Stimulated activated CD8-positive, alpha-beta memory T cell treated with anti-CD3 and anti-CD28 coated beads, Interleukin-4, amount 100 ng/mL, for 4 hours (primary cell): ENCODE measurements at places on chromosomes 4 and X.

DNA sequence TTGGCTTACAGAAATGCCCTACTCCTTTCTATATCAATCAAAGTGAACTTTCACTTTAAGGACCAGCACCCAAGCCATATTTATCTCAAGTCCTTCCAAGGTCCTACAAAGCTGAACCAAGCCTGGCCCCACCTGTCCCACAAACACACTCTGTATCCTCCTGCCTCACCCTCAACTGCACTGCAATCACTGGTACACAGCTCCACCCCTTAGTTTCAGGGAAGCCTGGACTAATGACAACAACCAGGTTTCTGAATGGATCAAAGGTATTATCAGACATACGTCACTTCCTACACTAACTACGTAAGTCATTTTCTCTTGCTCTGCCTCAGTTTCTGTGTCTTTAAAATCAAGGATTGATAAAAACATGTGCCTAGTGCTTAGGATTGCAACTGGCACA lies 205.6 kb upstream of the HS3ST1 start:
- DNase-seq: no peak

- no peak for DNase-seq
Observed at GRCh38 chr4:5796976-5797375, 86.0 kb downstream of the EVC start.

GRCh38 chrX:119809185-119809666 lies 17.8 kb upstream of the RPL39 start:
- no peak for DNase-seq

DNA sequence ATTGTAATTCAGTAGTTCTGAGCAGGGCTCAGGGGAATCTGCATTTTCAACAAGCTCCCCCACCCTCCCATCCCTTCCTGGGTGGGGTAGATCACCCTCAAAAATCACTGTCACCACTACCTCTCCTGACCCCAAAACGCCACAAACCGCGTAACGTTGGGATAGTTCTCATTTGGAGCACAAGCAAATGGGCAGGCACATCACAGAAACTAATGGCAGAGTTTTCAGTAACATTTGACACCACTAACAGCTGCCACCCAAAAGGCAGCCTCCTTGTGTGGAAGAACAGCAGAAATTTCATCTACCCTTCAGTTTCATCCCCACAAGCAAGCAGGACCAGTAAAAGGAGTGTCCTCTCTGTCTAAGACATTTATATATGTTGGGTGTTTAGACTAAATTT lies 132.7 kb downstream of the PALLD start:
- DNase-seq: no peak

GRCh38 chr4:25367004-25367621 lies 9.9 kb upstream of the ANAPC4 start:
- no peak for DNase-seq

DNA sequence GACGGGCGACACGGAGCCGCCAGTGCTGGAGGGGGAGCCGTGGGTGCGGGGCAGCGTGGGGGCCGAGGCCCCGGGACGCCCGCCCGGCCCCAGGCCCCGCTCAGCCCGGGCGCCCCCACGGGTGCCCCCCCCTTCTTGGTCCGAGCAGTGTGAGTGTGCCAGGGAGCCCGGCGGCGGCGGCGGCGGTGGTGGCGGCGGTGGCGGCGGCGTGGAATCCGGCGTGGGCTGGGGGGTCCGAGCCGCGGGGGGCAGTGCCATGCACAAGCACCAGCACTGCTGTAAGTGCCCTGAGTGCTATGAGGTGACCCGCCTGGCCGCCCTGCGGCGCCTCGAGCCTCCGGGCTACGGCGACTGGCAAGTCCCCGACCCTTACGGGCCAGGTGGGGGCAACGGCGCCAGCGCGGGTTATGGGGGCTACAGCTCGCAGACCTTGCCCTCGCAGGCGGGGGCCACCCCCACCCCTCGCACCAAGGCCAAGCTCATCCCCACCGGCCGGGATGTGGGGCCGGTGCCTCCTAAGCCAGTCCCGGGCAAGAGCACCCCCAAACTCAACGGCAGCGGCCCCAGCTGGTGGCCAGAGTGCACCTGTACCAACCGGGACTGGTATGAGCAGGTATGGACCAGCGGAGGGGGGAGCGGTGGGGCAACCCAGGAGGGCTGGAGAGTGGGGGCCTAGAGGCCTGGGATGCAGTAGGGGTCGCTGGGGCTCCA lies 466 bp downstream of the DLG3 start:
- no peak for DNase-seq

- DNase-seq: no peak
Observed at GRCh38 chr4:1797861-1798579, 4.9 kb downstream of the FGFR3 start.

GRCh38 chrX:43677993-43678392 lies 21.9 kb downstream of the MAOA start:
- DNase-seq: no peak

DNA sequence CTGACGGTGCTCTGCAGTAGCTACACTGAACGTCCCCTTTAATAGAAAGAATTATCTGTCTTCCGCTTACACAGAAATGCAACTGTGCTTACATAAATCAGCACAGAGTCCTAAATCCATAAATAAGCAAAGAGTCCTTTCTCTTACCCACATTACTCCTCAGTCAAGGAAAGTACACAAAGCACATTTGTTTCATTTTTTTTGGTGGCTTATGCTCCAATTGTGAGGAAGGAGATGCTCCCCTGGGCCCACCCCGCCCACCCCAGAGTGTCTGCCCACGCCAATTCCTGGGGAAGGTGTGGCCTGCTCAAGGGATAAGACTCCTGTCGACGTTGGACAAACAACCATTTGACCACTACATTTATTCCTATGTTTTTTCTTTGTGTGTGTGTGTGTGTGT lies 53.8 kb downstream of the CPLX1 start:
- no peak for DNase-seq

DNA sequence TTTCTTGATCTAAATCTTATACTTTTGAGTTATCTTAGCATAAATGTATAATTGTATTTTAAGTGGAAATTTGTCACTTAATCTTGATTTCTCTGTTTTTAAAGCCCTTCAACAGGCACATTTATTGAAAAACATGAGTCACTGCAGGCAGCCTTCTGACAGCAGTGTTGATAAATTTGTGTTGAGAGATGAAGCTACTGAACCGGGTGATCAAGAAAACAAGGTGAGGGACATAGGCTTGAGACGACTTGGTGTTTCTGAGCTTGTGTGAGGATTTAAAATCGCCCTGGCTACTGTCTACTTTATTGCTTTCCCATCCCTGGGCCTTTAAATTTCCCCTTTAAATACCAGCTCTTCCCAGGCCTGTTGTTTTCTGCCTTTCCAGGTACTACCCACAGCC lies 55.7 kb downstream of the HTT start:
- no peak for DNase-seq

GRCh38 chr4:183306811-183307210 lies 13.3 kb downstream of the CLDN22 start:
- DNase-seq: no peak

DNA sequence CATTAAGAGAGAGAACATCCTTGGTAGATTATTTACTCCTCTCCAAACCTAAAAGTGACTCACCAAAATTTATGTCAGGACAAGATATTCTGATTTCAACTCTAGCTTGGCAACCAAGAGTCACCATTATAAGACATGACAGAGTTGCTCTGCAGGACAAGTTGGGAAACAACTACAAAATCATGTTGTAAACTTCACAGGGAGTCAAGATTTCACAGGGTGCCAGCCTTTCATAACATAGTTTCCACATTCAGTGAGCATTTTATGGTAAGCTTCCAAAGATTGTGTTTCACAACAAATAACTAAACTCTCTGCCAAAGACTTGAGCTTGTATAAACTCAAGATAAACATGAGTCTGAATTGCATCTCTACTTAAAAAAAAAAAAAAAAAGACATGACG lies 121.0 kb upstream of the DIAPH2 start:
- DNase-seq: no peak

DNA sequence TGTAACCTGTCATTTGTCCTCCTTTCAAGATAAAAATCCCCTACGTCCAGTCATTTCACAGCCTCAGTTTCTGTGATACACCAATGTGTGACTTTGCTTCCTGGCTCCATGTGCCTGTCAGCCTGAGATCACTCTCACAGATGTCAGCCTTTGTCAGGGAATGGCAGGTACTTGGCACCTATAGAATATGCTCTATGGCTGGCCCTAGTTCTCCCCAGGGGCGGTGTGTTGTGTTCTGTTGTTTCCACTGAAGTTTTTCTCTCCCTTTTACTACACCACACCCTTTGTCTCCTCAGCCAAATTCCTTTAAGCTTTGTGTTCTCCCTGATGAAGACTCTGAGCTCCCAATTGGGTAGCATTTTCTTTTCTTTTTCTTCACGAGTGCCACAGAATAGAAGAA lies 81.7 kb downstream of the ALPK1 start:
- no peak for DNase-seq

- no peak for DNase-seq
Observed at GRCh38 chr4:25144870-25145481, 15.3 kb downstream of the SEPSECS start.

DNA sequence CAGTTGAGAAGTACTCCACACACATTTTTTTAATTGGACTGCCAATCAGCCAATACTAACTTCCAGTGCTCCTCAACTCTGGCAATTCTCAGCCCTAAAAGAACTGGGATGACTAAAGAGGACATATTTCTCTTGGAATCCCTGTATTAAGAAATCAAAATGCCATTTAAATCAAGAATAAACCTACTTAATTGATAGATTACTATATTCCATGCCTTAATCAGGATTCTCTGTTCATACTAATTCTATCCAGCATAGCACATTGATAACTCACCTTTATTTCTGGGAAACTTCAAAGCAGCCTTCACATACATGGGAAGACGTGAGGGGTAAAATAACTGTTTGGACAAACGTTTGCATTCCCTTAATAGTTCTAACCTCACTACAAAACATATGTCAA lies 93.0 kb upstream of the DKK2 start:
- no peak for DNase-seq

GRCh38 chrX:50448565-50448964 lies 22.1 kb downstream of the DGKK start:
- DNase-seq: no peak

- DNase-seq: no peak
Observed at GRCh38 chr4:17911608-17912007, 100.8 kb downstream of the NCAPG start.

DNA sequence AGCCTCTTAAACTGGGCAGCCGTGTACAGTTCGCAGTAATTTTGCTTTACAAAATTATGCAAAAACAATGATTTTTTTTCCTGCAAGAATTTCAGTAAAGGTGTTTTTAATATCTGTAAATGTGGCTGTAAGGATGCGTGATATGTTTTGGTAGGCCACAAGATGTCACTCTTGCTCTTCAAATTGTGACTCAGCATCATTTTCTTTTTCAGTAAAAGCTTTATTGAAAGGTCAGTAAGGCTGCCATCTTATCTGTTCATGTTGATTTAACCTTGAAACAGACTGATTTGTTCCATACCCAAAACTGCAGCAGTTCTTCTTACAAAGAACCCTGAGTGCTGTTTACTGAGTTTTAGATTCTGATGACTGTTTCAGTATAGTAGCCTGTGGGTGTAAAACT lies 39.9 kb downstream of the TXLNG start:
- no peak for DNase-seq

DNA sequence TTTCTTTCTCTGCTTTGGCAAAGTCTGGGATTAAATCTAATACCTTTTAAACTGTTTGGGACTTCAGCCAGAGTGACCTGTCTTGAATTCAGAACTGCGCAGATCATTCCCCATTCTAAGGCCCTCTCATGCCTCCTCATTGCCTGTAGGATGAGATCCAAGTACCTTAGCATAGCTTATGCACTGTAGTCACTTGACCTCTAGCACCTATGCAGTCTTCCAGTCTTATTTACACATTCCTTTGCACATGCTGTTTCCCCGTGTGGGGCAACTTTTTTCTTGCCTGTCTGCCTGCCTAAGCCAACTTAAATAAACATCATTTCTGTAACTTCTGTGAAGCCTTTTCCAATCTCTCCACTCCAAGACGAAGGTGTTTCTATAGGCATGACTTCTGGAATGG lies 68.4 kb downstream of the AR start:
- DNase-seq: no peak

- no peak for DNase-seq
Observed at GRCh38 chrX:75642811-75643361, 120.0 kb upstream of the ZDHHC15 start.

DNA sequence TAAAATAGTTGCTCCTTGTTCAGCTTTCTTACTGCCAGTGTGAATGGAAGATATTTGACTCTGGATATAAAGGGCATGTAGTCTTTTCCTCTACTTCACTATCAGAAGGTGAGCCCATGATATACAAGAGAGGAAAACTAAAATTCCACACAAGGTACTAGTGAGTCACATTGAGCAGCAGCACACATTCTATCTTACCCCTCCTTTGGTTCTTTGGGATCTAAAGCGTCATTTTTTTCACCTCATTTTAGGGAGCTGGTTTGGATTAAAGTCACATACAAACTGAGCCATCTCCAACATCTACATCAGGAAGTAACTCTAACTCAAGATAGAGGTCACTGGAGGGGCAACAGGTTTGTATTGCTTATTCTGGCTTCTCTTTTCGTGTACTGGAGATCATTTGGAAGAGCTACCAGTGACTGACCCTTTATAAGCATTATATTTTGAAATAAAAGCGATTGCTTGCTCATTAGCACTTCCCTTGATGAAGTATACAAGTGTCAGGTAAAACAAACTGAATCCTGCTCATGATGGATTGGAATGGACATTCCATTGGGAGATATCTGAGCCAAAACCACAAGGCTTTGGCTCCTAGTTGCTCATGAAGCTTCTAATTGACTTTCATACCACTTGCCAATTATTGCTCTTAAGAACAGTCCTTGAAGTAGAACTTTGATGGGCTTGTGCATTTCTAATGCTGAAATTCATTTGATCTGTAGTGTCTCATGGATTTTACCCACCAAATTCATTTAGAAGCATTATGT lies 124.1 kb downstream of the SPCS3 start:
- DNase-seq: no peak
